ENCODE measurements at places on chromosomes 4 and X.

DNA sequence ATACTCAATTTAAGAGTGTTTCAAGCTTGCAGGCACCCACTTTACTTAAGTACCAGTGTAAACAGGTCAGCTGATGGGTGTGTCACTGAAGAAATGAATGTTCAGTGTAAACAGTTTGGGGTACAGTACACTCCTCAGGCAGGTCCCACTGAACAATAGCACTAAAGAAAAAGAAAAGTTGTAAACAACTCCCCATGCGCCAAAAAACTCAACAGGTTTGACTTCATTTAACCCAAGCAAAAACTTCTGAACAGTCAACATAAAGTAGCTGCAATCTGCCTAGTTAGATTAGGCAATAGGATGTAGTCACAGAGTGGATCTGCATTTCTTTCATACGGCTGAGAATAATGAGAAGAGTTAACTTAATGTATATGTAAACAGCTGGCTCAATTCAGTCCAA is 93.2 kb downstream of the FAM13A start:
- no peak for DNase-seq

- no peak for DNase-seq
Measured at GRCh38 chr4:98780926-98781325, 122.5 kb upstream of the TSPAN5 start.

- DNase-seq = no peak
Measured at GRCh38 chrX:108558217-108558616, 118.6 kb downstream of the COL4A5 start.

DNA sequence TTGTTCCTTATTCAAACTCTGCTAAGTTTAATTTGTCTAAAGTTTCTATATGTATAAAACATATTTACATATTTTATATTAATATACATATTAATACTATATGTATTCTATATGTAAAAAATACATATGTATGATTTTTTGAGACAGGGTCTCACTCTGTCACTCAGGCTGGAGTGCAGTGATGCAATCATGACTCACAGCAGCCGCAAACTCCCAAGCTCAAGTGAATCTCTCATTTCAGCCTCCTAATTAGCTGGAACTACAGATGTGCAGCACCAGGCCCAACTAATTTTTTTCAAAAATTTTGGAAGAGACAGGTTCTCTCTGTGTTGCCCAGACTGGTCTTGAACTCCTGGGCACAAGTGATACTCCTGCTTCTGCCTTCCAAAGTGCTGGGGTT is 684.9 kb downstream of the TRAM1L1 start:
- no peak for DNase-seq

Data from CD4-positive, alpha-beta T cell treated with Interleukin-4 for 4 hours (primary cell).